ENCODE measurements at places on chromosomes 2 and 18. TPM values are rescaled to one million over a fixed set of nuclear protein-coding genes. Genes with fewer than 3 reads are reported as not detected.

The SCN7A gene
- not detected for total RNA-seq

The GFPT1 gene
- total RNA-seq, result 23.4 TPM

The SH3RF3 gene
- total RNA-seq, result 0.63 TPM

The EPB41L3 gene
- total RNA-seq, result 0.52 TPM

The KDM3A gene
- 47.5 TPM for total RNA-seq

The CFAP65 gene
- 0.11 TPM for total RNA-seq

The PSMA8 gene
- total RNA-seq, result not detected

The IMP4 gene
- total RNA-seq, result 158 TPM

The AMER3 gene
- not detected for total RNA-seq

The RUFY4 gene
- not detected for total RNA-seq

The SCN1A gene
- total RNA-seq, result not detected

The GIGYF2 gene
- total RNA-seq, result 28.7 TPM
